ENCODE measurements at places on chromosomes 1 and 21.
A peak's percentile ranks its signal among the peaks of the same experiment; 100 is the strongest.

DNA sequence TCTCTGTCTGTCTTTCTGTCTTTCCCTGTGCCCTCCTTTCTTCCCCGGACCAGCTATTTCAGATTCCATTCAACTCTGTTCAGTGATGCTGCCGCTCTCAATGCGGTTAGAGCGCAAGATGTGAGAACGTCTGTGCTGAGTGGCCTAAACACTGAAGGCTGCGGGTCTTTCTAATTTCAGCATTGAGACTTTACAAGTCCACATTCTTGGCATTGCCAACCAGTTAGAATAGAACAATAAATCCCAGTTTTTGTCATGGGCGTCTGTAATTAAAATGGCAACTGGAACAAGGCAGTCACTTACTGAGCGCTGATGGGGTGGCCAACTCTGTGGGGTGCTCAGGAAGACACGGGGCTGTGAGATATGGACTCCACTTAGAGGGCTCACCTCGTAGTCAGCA lies 112.8 kb downstream of the DHRS3 start:
- no peak for DNase-seq

- no peak for DNase-seq
Measured at GRCh38 chr1:28067523-28068090, 20.8 kb downstream of the EYA3 start.

GRCh38 chr1:21584096-21584495 lies 74.9 kb downstream of the ALPL start:
- DNase-seq: no peak

DNA sequence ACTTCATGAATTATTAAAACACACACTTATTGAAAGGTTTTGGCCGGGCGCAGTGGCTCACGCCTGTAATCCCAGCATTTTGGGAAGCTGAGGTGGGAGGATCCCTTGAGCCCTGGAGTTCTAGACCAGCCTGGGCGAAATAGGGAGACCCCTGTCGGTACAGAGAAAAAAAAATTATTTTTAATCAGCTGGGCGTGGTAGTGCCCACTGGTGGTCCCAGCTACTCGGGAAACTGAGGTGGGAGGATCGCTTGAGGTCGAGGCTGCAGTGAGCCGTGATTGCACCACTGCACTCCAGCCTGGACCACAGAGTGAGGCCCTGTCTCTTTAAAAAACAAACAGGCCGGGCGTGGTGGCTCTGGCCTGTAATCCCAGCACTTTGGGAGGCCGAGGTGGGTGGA lies 1.7 kb downstream of the GABPB2 start:
- DNase-seq: no peak

- DNase-seq: no peak
Measured at GRCh38 chr1:222454782-222455181, 93.1 kb downstream of the HHIPL2 start.

DNA sequence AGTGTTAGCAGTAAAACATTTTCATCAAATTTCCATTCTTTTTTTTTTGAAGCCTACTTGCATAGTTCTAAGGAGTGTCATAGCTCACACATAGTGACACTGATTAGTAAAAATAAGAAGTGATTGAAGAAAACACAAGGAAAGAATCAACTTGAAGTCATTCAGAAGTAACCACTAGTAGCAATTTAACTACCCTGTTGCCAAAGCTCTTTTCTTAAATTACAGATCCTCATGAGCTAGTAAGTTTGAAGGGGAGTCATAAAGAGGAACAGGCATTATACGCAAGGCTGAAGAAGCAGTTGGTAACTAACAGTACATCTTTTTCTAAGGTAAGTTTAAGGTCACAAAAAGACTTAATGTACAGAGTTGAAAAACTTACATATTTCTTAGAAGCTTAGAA lies 332.2 kb downstream of the CHRM3 start:
- no peak for DNase-seq

- peak; percentile 11 for DNase-seq
Measured at GRCh38 chr1:246689409-246690008, 34.7 kb upstream of the SCCPDH start.

DNA sequence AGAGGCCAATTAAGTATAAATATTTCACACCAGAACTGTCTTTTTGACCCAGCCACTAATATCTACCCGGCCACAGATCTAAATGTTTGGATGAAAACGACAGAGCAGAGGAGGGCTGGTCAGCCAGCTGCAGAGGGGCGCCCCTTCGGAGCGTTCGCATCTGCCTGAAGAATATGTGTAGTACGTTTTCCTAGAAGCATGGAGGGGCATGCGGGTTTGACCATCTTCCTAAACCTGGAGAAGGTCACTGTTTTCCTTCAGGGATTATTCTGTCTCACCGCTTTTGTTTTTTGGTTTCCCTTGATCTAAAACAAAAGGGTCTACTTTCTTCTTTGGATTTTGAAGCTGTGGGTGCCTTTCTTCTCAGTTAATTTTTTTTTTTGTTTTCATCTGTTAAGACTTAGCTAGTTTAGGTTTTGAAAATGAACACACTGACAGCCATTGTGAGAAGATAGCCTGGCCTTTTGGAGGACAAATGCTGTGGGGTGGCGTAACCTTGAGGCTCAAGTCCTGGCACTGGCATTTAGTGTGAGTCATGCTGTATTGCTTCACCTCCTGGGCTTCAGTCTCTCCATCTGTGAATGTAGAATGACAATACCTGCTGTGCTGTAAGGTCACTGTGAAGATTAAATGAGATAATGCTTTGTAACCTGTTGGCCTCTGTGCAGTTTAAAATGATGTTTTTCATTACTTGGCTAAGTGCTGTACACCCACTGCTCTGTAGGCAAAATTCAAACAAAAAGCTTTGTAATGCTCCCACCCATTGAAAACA lies 74.1 kb upstream of the IRF2BP2 start:
- DNase-seq: no peak

GRCh38 chr1:22247527-22248245 lies 104.8 kb upstream of the WNT4 start:
- no peak for DNase-seq
